ENCODE measurements at places on chromosomes 6 and 20.

GRCh38 chr6:166553563-166554271 is 32.8 kb downstream of the RAMACL start:
- peak; percentile 35 for DNase-seq

- DNase-seq: no peak
Observed at GRCh38 chr6:89977808-89978748, 83.8 kb downstream of the GJA10 start.

DNA sequence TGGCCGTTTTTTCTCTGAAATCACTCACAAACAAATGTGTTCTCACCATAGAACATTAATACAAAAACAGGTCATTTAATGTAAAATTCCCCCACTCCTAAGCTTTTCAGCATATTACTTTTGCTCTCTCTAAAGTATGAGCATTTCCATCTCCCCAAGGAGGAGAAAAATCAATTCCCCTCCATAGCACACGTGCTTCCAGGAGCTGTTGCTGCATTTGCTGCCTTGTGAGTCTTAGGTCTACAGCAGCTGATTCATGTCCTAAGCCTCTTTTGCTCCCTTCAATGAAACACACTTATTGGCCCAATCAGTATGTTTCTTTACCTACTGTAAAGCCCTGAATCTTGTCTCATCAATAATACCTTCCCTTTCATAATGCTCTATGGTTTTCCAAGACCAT is 6.4 kb upstream of the COL9A1 start:
- no peak for DNase-seq

GRCh38 chr6:141965016-141965545 is 167.6 kb upstream of the GJE1 start:
- no peak for DNase-seq

DNA sequence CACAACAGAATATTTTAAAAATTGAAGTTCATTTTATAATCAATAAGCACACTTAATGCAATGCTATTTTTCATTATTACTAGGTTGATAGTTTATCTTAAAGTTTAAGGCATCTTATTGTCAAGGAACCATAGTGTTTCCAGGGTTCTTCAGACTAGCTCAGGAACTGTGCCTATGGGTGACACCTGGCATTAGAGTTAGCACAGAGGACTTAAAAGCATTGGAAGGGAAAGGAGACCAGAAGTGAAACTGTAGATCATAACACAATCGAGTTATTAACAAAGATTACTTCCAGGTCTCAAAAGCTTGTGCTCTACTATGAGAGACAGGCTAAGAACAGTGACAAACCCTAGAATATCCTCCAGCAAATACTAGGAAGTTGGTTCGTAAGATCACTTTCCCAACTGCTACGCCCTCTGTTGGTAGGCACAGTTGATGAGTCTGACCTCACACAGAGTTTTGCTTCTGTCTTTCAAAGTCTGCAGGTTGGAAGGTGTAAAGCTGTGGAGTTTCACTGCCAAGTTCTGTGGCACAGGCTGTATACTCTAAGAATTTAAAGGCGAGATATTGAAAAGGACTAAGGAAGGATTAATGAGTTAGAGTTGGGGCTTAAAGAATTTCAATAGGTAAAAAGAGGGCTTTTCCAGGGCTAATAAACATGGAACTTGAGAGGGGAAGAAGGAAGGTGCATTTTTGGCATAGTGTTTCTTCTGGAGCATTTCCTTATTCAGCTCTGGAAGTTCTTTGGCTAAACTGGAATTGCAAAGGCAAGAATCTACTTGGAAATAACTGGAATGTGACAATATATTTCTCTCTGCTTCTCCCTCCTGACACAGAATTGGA is 531.3 kb upstream of the JAG1 start:
- no peak for DNase-seq

GRCh38 chr20:25218109-25218486 is 22.6 kb downstream of the ENTPD6 start:
- DNase-seq: no peak

DNA sequence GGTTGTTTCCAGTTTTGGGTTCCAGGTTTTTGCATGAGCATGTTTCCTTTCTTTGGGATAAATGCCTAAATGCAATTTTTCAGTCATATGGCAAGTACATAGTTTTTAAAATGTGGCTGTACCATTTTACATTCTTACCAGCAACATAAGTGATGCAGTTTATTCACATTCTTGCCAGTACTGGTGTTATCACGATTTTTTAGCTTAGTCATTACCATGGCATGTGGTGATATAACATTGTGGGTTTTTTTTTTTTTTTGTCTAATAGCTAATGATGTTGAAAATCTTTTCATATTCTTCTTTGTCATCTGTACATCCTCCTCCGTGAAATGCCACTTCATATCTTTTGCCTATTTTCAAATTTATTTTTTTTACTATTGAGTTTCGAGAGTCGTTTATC is 2.9 kb upstream of the TDRD6 start:
- no peak for DNase-seq

DNA sequence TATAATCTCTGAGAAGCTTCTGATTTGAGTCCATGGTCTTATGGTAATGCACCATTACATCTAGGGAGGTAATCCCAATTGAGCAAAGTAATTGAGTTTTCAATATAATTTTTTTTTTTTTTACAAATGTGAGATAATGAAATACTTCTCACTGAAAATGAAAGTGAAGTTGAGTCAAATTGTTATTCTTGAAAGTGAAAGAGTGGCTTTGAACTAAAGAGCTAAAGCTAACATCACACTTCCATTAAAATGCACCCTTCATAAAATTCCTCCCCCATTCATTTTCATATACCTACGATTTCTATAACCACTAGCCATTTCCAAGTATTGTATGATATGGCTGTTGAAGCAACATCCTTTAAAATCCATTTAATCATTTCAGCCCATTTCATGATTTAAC is 149.1 kb upstream of the IMPG1 start:
- DNase-seq: no peak

GRCh38 chr6:168265827-168266815 is 53.5 kb downstream of the DACT2 start:
- no peak for DNase-seq

GRCh38 chr6:74826263-74826662 is 379.6 kb downstream of the COL12A1 start:
- no peak for DNase-seq

DNA sequence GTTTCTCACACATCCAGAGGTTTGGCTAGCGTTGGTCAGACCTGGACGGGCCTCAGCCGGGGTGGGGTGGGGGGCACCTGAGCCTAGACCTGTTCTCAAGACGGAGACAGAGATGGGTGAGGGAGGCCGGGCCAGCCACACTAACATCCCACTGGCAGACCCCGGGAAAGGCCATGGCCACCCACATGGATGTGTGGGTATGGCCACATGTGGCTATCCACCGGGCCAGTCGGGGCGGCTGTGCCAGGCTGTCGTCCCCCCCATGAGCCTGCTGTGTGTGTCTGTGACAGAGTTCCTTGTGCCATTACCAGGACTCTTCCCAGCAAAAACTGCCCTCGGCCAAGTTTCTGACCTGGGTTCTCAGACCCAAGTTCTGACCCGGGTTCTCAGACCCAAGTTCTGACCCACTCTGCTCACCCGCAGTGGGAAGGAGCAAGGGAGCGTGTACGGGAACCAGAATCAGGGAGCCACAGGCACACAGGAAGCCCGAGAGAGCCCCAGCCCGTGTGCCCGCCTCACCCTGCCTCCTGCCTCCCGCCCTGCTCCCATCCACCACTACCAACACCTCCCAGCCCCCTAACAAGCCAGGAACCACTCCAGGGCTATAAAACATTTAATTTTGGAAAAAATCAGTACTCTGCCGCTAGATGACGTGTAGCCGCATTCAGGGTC is 255.5 kb downstream of the TAF4 start:
- no peak for DNase-seq

- DNase-seq: no peak
Observed at GRCh38 chr6:169106176-169106575, 147.5 kb downstream of the THBS2 start.

DNA sequence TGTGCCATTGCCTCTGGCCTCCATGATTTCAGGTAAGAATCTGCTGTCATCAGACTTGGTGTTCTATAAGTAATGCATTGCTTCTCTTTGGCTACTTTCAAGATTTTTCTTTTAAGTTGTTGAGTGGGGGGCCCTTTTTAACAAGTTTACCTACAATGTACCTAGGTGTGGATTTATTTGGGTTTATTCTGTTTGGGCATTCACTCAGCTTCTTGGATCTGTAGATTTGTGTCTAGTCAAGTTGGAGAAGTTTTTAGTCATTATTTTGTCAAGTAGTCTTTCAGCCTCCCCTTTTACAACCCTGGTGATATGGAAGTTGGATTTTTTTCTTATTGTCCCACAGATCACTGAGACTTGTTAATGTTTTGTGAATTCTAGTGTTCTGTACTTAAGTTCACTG is 14.1 kb downstream of the ENPP5 start:
- DNase-seq: no peak

DNA sequence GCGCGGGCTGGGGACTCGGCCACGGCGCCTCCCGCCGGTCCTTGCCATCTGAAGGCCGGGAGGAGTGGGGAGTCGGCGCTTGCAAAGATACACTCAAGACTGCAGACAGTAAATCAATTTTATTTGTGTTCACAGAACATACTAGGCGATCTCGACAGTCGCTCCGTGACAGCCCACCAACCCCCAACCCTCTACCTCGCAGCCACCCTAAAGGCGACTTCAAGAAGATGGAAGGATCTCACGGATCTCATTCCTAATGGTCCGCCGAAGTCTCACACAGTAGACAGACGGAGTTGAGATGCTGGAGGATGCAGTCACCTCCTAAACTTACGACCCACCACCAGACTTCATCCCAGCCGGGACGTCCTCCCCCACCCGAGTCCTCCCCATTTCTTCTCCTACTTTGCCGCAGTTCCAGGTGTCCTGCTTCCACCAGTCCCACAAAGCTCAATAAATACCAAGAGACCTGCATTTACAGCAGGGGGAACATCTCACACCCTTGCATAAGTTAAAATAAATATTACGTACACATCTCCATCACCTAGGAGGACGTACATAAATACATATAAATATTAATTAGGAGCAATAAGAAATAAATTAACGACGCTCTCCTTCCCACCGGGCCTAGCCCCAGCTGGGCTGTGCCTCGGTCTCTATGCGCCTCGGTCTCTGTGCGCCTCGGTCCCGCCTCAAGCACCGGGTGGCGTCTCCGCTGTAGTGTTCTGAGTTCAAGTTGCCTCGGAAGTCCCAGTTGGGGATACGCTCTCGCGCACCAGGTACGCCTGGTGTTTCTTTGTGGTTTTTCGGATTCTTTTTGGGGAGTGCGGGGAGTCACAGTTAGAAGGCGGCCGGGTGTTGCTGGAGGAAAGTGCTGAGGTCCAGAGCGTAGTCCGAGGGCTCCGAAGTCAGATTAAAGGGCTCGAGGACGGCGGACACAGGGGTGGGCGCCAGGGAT is 889 bp upstream of the FLOT1 start:
- no peak for DNase-seq

- no peak for DNase-seq
Observed at GRCh38 chr20:61234224-61234890, 17.7 kb upstream of the CDH4 start.

DNA sequence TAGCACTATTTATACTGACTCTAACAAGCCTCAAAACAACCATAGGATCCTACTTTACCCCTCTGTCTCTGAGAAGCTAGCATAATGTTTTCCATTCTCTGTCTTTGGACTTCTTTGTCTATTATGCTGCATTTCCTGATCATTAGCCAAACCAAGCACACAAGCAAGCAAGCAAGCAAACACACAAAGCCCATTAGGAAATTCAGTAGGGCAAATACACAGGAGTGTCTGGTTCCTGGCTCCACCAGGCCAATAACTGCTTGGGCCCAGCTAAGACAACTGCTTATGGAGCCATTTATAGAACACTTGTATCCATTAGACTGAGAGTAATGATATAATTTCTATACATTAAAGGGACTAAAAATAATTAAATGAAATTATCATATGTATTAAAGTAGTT is 952.9 kb upstream of the EPHA7 start:
- no peak for DNase-seq

- no peak for DNase-seq
Observed at GRCh38 chr6:138648127-138648526, 125.4 kb upstream of the CCDC28A start.

- DNase-seq: no peak
Observed at GRCh38 chr6:88677356-88677755, 286.1 kb downstream of the RNGTT start.

DNA sequence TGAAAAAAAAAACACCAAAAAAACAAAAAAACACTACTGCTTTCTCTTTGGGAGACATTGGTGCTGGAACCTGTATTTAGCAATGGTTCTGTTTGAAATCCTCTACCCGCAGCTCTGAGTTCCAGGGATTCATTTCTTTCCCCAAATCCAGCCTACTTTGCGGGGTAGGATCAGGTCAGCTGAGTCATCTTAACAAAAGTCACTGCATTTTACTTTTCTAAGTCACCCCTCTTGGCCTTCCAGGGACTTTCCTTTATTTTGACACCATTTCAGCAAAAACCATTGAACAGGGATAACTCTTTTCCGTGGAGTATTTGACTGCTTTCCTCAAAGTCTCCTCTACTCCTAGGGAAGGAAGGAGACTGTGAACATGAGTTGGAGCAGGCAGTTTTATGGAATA is 837.6 kb downstream of the MAFB start:
- no peak for DNase-seq

DNA sequence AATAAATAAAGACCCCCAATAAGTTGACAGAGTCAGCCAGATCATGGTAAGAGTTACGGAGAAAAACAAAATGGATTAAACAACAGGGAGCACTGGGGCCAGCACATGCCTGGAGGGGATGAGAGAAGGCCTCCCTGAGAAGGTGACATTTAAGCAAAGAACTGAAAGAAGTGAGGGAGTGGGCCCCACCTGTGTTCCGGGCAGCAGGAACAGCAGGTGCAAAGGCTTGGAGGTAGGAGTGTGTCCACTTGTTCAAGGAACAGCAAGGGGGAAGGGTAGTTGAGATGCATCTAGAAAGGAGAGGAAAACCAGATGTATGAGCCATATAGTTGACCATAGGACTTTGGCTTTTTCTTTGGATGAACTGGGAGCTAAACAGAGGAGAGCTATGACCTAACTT is 7.6 kb upstream of the PREX1 start:
- DNase-seq: no peak

- no peak for DNase-seq
Observed at GRCh38 chr20:32871627-32872160, 13.0 kb downstream of the EFCAB8 start.

DNA sequence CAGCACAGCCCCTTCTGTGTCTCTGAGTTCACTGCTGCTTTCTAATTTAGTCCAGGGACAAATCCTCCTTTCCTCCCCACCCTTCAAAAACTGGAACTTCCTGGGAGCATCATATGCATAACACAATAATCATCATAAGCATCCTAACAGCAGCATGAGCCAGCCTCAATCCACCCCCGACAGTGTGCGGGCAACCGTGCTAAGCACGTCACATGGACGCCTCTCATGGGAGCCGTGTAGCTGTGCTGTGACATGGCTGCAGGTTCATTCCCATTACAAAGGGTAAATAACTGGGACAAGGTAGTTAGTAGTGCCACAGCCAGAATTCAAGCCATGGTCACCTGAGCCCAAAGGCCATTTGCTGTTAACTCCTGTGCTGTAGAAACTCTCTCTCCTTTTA is 24.5 kb upstream of the ULBP3 start:
- no peak for DNase-seq

All from H54 (cell line).